Stimulated activated CD8-positive, alpha-beta memory T cell treated with anti-CD3 and anti-CD28 coated beads, Interleukin-7, amount 100 ng/mL, for 24 hours (primary cell): ENCODE measurements at places on chromosomes 16 and 17.

DNA sequence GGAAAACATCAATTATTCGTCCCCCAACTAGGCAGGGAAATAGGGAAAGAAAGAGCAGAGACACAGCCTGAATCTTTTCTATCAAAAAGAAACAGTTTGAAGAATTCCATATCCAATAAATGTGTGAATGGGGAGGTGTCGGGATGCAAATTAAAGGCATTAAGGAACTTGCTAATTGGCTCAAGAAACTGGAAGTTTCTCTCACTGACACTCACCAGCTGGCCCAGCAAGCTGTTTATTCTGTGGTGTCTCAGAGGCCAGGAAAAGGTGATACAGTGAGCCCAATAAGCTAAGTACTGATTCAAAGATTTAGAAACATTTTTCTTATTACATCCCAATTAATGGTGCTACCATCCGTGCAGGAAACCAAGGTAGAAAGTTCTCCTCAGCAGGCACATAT, 104.4 kb upstream of the CLEC3A start:
- no peak for DNase-seq

DNA sequence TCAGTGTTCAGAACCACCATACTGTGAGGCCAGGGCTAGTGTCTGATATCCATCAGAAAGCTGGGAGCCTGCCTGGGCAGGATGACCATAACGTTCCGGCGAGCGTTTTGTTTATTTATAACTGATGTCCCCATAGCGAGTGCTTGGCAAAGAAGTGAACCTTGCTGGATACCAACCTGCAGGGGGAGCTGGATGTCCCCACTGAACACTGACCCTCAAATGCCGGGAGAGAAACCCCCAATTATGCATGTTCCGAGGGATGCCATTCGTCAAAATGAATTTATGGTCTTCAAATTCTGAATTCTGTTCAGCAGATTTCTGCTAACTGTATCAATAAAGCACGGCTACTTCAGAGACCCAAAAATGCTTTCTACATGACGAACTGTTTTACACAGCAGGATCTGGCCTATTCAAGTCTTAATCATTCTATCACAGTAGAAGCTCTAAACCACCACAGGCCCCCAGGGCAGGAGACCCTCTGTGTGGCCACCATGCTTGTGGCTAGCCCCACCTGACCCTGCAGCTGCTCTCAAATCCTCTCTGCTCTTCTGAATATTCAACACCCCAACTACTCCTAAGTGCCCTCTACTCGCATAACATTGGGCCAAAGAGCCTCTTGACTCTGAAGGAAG, 15.2 kb downstream of the MED24 start:
- no peak for DNase-seq

DNA sequence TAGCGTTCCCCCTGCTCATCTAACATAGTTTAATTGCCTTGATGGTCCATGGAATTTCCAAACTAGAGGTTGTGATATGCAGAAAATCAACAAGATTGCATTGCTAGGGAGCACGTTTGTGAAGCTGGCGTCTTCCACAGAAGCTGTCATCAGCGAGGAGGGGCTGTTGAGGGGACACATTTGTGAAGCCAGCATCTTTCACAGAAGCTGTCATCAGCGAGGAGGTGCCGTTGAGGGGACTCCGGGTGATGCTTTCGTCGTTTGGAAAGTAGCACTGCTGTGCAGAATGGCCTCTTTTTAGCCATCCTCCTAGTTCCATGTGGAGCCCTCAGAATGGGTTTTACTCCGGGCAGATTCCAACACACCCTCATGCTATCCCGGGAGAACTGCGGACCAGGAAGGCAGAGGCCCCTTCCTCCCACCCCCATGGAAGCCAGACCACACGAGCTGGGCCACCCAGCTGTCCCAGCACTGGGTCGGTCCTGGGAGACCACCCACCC, 119.6 kb upstream of the CHMP6 start:
- DNase-seq: no peak

DNA sequence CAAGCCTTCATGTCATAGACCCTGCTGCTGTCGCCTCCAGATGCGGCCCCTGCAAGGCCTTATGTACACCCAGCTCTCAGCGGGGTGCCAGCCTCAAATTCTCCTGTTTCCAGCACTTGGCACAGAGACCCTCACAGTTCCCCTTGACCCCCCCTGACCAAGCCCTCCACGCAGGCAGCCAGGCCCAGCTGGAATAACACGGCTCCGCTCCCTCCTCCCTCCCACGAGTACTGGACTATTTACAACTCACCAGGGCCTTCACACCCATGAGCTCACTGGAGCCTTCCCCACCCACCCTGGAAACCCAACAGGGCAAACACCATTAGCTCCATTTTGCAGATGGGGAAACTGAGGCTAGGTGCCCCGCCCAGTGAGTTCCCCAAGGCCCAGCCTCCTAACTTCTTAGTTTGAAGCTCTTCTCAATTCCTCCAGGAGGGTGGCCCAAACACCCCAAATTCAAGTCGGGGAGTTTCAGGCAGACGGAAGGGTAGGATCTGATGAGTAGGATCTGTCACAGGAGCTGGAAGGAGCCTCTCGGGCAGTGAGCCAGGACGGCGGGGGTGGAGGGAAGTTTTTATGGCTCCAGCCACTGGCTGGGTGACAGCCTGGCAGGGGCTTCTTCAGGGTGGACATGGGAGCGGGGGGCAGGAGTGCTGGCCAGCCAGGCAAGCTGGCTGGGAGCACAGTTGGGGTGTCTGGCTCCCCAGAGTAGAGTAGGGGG, 17.5 kb upstream of the DLX4 start:
- no peak for DNase-seq

DNA sequence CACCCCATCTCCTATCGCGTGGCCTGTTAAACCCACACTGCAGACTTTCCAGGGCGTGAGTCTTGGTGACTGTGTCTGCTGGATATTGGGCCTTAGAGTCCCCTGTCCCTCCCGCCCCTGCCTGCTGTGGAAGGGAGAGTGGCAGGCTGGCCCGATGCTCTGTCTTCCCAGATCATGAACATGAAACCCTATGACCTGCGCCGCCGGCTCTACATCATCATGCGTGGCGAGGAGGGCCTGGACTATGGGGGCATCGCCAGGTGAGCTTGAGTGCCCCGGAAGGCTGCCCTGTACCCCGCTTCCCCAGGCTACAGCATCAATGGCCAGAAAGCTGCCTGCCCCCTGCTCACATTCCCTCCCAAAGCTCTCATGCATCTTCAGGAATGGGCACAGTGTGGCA, 19.5 kb upstream of the CLEC18A start:
- DNase-seq: no peak

DNA sequence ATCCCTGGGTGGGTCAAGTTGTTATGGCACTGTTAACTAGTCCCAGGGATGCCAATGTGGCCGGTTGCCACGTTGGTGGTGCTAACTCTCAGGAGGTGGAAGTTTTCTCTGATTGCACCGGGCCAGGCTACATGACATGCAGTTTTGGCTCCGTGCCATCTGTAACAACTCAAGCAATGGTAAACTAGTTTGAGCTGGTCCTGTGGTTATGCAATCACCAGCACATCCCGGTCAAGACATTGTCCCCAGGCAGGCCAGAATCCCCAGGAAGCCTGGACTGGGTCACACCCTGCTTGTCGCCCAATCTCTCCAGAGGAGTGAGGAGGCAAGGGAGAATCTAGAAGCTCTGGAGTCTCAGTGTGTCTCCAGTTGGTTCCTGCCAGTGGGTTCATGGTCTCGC, 10.1 kb upstream of the CCL17 start:
- no peak for DNase-seq

GRCh38 chr17:73705594-73705993, 61.3 kb upstream of the SDK2 start:
- DNase-seq: no peak

DNA sequence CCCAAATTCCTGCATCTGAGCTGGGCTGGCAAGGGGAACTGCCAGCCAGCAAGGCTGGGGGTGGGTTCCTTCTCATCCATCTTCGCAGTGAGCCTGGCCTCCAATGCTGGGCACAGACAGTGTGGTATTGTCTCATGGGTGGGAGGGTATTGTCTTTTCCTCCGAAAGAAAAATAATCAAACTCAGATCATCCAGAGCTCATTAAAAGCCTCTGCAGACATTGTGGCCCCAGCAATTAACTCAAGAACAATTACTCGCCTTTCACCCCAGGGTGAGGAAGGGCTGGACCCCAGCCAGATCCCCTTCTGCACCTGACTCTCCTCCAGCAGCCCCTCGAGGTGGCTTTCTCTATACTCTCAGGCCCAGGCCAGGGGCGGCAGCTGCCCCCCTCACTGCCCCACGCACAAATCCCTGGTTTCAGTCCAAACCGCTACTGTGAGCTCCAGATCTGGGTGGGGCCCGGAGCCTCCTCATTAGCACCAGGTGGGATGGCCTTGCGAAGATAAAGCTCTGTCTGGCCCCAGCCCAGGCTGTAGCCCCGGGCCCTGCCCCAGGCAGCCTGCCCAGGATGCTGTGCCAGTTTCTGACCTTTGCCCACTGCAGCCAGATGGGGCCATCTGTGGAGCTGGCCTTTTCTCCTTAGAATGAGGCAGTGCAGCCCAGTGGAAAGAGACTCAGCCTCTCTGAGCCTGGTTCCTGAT, 2.3 kb upstream of the KRT15 start:
- DNase-seq: no peak

DNA sequence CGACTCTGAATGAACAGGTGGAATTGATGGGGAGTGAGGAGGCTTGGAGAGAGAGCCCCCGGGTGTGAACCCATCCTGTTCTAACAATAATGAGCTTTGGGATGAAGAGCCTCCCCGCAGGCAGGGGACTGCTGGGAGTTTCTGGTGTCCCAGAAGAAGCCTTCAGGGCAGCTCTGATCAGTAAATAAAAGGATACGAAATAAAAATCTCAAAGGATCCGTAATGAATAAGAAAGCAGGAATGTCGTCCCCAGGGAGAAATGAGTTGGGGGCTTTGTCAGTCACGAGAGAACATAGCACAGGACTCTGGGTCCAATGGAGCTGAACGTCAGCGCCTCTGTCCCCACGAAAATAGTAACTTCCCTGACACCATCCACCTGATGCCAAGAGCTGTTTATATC, 113.4 kb downstream of the PITPNC1 start:
- DNase-seq: no peak

DNA sequence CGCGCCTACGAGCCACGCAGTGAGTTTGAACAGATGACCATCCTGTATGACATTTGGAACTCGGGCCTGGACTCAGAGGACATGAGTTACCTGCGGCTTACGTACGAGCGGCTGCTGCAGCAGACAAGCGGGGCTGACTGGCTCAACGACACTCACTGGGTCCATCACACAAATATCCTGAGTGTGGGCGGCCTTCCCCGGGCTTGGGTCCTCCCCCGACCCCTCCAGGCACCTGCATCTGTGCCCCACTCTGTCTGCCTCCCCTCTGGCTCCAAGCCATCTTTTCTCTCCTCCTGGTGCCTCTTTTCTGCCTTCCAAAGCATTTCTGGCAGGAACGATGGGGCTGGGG, 5.0 kb upstream of the HSD3B7 start:
- DNase-seq: no peak

- DNase-seq: no peak
These were observed 28.7 kb downstream of the ABR start for GRCh38 chr17:1150863-1151600.

DNA sequence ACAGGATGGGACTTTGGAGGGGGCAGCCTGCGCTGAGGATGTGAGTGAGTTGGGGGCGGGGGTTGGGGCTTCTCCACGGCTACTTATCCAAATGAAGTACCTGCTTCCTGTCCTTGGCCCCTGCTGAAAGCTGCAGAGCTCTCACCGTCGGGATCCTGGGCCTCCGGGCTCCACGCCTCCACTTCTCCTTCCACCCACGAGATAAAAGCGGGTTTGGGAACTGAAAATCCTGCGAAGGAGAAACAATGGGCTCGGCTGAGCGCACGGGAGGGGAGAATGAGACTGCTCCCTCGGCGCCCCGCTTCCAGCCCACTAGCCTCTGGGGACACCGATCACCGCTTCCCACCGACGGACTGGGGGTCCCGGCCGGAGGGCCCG, 486 bp downstream of the ZNF785 start:
- no peak for DNase-seq

DNA sequence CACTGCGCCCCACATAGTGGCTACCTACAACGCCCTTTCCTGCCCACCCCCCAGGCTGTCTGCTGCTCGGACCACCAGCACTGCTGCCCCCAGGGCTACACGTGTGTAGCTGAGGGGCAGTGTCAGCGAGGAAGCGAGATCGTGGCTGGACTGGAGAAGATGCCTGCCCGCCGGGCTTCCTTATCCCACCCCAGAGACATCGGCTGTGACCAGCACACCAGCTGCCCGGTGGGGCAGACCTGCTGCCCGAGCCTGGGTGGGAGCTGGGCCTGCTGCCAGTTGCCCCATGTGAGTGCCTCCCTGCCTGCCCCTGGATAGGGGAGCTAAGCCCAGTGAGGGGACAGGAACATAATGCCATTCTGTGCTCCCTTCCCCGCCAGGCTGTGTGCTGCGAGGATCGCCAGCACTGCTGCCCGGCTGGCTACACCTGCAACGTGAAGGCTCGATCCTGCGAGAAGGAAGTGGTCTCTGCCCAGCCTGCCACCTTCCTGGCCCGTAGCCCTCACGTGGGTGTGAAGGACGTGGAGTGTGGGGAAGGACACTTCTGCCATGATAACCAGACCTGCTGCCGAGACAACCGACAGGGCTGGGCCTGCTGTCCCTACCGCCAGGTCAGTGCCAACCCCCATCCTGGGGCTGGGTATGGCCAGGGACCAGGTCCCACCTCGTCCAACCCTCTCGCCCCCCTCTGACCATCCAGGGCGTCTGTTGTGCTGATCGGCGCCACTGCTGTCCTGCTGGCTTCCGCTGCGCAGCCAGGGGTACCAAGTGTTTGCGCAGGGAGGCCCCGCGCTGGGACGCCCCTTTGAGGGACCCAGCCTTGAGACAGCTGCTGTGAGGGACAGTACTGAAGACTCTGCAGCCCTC, 7.1 kb downstream of the GRN start:
- no peak for DNase-seq

GRCh38 chr16:25256695-25257469, 763 bp downstream of the ZKSCAN2 start:
- DNase-seq: no peak

DNA sequence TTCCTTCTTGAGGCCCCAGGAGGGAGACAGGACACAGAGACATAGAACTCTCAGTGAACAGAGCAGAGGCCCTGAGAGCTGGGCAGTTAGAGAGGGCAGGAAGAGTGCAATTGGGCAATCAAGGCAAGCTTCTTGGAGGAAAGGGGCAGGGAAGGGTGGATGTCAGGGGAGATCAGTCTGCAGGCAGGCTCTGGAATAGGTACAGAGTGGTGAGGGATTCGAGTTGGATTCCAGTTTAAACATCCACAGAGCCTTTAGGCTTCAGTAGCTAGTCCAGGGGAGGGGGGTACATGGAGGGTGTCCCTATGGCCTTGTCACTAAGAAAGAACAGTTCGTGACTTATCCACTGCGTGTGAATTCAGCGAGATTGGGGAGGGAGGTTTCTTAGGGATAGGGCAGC, 2.0 kb downstream of the PYY start:
- DNase-seq: no peak
